ENCODE measurements at places on chromosomes 5 and 9.

- DNase-seq, result no peak
These were observed 804.8 kb upstream of the ZNF608 start for GRCh38 chr5:125551246-125551645.

- DNase-seq, result no peak
These were observed 8.4 kb upstream of the ZNF354C start for GRCh38 chr5:179051784-179052183.

GRCh38 chr9:4668604-4669003 lies 2.3 kb upstream of the SPATA6L start:
- no peak for DNase-seq

- DNase-seq, result no peak
These were observed 373.6 kb upstream of the SGCD start for GRCh38 chr5:155953335-155953734.

DNA sequence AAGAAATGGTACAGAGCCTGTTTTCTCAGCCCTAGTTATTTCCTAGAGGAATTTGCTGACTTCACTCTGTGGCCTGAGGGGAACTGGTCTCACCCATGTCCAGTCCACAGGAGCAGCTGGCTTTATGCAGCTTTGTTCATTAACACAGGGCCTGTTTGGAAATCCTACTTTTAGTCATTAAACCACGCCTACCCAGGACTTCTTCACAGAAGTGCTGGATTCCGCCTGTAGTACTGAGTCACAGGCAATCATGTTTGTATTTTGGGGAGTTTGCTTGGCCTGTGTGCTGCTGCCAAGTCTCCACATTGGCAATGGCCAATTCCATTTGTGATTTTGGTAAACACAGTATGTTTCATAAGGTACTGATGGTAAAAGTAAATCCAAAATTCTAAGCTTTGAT lies 52.8 kb downstream of the CTNND2 start:
- no peak for DNase-seq

GRCh38 chr5:172493002-172493401 lies 38.7 kb upstream of the SH3PXD2B start:
- no peak for DNase-seq

DNA sequence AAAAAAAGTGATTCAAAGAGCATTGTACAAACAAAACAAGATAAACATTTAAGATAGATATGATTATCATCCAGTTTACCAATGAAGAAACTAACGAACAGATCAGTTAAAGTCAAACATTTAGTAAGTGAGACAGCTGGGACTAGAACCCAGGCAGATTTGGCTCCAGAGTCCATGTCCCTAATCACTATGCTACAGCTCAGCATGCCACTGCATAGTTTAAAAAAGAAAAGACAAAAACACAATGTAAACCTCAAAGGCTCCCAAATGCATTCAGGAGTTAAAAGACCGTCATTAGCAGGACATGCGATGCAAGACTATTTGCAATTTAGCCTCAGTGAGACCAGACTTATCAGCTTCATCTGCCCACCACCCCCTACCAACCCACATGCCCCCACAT lies 36.8 kb downstream of the DENND1A start:
- DNase-seq, result no peak

DNA sequence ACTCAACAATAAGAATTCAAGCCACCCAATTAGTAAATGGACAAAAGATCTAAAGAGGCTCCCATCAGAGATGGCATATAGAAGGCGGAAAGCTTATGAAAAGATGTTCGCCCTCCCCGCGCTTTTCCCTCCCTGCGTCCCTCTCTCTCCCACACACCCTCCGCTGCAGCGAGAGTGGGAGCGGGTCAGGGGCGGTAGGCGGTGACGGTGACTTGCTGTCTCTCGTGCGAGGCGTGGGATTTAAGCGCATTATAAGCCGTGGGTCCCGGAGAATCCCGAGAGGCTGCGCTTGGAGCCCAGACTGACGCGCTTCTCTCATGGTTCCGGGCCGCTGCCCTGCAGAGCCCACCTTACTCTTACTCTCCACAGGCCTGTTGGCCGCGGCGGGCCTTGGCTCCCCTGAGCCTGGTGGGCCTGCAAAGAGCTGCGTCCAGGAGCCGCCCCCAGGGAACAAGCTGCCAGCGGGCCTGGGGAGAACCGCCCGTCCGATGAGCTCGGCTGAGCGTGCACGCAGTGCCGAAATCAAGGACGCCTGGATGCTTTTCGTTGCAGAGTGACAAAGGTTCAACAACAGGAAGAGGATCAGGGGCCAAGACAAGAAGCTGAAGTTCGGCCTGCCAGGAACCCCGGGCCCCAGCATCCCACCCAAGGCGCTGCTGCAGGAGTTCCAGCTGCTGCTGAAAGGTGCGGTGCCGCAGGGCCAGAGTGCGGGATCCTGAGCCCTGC lies 42.6 kb upstream of the BICD2 start:
- no peak for DNase-seq

GRCh38 chr5:39658866-39659265 lies 234.1 kb upstream of the DAB2 start:
- no peak for DNase-seq

DNA sequence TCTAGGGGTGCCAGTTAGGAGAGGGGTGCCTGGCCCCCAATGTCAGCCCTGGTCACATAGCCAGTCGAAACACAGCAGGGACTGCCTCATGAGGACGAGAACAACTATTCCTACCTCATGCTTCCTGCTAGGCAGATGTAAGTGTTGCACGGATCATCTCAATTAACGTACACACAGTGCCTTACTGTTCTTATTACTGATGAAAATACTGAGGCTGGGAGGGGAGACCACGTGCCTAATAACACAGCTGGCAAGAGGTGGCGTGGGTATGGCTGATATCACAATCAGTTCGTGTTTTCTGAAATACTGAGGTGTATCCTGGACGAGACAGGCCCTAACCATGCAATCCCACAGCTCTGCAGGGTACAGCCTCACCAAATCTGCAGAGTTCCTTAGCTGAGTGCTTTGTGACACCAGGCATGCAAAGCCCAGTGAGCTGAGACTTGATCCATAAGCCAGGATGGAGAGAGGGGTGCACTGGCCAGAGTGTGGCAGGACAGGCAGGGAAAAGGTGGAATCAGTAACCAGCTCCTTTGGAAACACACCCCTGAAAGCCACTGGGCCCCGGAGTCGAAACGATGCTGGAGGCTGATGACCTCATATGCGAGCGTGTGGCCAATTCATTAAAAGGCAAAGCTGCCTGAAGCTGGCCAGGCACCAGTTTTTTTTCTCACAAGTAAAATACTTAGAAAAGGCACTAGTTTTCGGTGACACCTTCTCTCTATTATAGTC lies 63.9 kb downstream of the PRRT1B start:
- DNase-seq, result no peak

- no peak for DNase-seq
These were observed 711 bp downstream of the MRPL50 start for GRCh38 chr9:101397746-101398067.

All from esophagus squamous epithelium (tissue), 5 donors.